ENCODE measurements at places on chromosomes 2 and 18.

DNA sequence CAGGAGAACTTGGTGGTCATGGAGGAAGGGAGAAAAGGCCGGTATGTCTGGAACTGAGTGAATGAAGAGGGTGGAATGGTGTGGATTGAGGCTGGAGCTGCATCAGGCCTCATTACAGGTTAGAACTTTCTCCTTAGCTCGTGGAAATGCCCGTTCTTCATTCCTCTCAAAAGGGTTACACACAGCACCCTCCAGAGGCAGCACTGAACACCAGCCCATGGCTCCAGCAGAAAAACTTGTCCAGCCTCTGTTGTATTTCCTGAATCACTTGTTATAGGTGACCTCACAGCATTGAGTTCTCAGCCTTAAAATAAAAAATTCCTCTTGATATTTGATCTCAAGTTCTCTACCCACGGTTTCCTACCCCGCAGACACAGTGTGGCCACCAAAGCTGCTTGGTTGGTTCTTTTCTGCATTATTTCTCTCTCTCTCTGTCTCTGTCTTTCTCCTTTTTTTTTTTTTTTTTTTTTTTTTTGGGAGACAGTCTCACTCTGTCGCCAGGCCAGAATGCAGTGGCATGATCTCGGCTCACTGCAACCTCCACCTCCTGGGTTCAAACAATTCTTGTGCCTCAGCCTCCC, 89.6 kb downstream of the ITGB1BP1 start:
- DNase-seq = no peak

DNA sequence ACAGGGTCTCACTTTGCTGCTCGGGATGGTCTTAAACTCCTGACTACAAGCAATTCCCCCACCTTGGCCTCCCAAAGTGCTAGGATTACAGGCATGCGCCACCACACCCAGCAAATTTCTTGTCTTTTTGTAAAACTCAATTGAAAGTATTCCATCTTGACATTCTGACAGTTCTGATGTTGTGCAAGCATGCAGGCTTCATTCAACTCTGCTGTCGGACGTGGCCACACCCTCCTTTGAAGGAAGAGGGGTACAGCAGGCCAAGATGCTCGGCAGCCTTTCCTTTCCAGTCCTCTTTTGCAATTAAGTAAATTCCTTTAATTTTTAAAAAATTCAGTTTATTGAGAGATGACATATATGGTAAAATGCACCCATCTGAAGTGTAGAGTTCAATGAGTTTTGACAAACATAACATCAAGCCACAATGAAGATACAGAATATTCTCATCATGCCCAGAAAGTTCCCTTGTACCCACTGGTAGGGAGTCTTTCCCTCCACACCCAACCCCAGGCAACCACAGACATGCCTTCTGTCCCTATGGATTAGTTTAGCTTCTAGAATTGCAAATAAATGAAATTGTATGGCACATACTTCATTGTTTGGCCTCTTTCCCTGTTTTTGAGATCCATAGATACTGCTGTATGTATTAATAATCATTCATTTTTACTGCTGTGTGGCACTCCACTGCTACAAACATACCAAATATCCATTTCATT, 33.1 kb downstream of the TUBB6 start:
- DNase-seq = no peak

DNA sequence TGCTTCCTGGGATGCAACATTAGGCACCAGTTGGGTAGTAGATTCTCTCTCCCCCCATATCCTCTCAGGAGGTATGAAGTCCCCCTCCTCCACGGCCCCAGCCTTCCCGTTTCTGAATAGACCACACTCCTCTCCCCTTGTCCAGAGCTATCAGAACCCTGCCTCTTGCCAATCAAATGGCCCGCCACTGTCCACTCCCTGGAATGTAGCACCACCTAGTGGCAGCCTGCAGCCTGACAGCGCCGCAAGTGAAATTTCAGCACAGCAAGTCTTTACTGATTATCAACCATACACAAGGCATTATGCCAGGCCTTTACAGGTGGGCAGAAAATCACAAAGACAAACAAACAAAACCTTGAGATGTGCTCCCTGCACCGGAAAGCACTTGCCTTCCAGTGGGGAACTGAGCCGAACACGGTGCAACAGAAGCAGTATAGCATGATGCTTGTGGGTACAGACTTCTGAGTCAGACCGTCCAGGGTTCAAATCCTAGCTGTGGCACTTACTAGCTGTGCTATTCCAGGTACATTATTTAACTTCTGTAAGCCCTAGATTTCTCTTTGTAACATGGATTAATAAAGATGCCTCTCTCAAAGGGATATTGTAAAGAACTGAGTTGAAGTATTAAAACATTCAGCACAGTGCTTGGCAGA, 174.0 kb downstream of the SMAD2 start:
- DNase-seq = no peak

DNA sequence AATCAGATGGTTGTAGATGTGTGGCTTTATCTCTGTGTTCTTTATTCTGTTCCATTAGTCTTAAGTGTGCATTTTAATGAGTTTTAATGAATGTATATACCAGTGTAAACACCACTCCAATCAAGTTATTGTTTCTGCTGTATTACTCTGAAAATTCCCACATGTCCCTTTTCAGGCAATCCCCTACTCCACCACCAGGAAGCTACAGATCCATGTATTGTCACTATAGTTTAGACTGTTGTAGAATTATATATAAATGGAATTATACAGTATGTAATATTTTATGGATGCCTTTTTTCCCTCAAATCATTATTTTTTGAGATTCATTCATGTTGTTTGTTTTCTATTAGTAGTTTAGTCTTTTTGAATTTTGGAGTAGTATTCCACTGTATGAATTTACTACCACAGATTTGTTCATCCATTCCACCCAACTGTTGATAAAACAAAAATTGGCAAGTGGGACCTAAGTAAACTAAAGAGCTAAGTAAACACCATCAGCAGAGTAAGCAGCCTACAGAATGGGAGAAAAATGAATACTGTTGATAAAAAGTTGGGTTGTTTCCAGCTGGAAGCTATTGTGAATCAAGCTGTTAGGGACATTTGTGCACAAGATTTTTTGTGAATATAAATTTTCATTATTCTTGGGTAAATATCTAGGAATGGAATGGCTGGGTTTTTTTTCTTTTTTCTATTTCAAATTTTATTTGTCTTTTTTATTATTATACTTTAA, 262.0 kb downstream of the CAMKMT start:
- no peak for DNase-seq

GRCh38 chr18:63240531-63241316, 78.8 kb downstream of the BCL2 start:
- no peak for DNase-seq

DNA sequence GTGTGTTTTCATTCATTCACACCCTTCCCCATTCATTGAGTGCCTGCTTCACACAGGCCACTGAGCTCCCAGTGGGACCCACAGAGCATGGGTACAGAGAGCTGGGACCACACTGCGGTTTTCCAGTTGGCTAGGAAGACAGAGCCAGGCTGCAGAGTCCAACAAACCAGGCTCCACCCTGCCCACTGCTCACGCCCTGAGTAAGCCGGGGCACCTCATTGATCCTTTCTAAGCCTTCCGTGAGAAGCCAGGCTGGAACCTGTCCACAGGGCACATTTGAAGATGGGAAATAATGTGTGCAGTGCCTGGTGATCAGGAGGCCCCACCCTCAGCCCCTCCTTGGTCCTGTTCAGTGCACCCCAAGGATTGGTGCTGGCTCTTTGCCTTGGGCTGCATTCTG, 13.5 kb downstream of the KCNIP3 start:
- no peak for DNase-seq

- DNase-seq = no peak
These were observed 198.0 kb upstream of the NCKAP5 start for GRCh38 chr2:133766164-133766832.

- DNase-seq = no peak
These were observed 853.6 kb upstream of the SOX11 start for GRCh38 chr2:4838626-4839025.

- no peak for DNase-seq
These were observed 144.6 kb upstream of the CCDC195 start for GRCh38 chr2:224860786-224861185.

- no peak for DNase-seq
These were observed 1.7 kb downstream of the CYP1B1 start for GRCh38 chr2:38074058-38074763.

- no peak for DNase-seq
These were observed 20.7 kb upstream of the TTN start for GRCh38 chr2:178827739-178828485.

GRCh38 chr2:241107031-241107783, 5.1 kb upstream of the MTERF4 start:
- no peak for DNase-seq

DNA sequence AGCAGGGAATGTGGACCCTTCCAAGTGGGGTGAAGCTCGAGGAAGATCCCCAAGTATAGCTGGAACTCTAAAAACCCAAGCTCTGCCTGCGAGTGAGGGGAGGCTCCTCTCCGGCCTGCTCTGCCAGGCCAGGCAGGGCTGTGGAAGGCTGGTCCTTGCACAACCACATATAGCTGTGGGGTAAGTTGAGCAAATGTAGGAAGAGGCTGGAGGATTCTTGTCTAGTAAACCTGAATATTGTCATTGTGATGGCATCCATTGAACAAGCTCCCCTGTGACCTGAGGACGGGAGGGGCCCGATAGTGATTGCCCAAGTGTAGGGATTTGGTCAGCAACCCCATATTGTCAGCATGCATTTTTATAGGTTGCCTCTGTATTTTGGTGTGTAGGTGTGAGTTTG, 103.0 kb downstream of the ACKR3 start:
- DNase-seq = no peak

DNA sequence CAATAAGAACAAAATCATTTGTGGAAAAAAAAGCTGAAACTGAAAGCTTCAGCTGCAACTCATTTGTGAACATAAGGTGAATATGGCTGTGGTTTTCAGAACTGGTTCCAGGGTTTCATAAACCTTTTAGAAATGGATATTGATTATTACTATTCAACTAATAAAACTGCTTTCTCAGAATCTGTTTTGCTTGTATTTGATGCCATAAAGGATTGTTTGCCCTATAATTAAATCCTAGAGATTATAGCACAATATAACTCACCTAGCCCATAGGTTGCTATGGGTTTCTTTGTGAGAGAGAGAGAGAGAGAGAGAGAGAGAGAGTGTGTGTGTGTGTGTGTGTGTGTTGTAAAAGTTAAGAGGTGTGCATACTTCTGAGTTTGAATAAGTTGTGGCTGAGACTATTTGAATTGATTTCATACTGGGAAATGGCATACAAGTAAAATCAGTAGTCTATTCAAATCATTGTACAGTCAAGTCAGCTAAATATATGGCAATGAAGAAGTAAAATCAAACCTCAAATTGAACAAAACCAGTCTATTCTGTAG, 339.2 kb downstream of the ARHGAP15 start:
- DNase-seq = no peak

DNA sequence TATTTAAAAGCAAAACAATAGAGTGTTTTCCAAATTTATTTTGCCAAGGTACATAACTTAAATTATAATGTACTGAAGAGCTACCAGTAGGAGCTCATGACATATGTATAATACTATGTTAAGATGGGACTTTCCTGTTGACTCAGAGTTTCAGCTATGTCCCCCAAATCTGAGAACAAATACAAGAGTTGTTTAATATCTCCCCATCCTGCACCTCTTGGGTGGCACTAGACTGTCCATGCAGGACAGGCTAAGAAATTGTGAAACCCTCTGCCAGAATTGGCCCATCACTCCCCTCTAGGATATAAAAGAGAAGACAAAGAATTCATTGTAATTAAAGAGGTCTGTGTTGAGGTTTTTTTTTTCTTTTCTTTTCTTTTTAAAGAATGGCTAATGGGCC, 21.7 kb upstream of the CTAGE1 start:
- no peak for DNase-seq

- DNase-seq = no peak
These were observed 13.3 kb upstream of the GALNT14 start for GRCh38 chr2:31151501-31151900.

DNA sequence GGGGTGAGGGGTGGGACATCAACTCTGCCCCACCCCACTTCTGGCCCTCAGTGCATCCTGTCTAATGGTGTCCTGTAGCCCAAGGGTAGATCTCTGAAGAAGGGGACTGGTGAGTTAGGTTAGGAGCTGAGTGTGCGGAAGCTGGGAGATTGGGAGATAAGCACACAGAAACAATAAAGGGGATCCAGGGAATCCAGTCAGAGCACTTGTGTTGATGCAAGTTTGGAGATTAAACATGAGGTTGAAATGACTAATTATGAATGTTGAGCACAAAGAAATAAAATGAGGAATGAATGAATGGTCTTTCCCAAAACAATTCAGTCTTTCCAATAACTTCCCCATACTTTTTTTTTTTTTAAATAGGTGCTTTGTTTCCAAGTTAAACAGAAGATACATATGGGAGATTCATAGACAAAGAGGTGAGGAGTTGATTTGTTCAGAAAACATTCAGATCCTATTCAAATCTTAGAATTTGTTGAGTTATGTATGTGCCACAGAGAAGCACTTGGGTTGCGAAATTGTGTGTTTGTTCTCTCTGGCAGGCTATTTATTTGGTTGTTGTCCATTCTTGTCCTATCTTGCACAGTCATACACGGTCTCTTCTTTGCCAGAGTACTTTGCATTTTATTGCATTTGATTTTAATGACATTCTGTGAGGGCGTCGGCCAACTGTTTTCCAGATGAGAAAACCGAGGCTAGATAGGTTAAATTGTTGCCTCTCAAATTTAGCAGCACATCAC, 31.6 kb upstream of the NABP1 start:
- no peak for DNase-seq

- no peak for DNase-seq
These were observed 211.6 kb downstream of the TRIB2 start for GRCh38 chr2:12928197-12928774.

DNA sequence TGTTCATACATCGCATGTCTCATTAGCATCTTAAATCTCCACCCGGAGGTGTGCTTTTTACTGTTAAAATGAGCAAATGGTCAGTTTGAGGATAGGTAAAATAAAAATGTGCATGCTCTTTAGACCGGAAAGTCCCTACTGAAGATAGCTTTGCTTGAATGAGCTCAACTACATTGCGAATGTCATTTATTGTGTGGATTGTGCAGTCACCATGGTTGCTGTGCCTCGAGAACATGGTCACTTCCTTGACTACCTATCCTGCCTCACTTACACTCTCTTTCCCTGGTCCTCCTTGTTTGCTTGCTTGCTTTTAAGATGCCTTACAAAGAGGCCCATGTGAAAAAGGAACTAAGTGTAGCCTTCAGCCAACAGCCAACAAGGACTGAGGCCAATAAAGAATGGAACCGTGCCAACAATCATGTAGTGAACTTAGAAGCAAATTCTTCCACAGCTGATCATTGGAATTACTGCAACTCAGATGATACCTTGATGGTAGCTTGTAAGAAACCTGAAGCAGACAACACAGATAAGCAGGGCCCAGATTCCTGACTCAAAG, 72.2 kb upstream of the BARD1 start:
- DNase-seq = no peak
